ENCODE measurements at places on chromosomes 4 and X.
A peak's percentile ranks its signal among the peaks of the same experiment; 100 is the strongest.

- DNase-seq, result no peak
These were observed 558.5 kb upstream of the DIAPH2 start for GRCh38 chrX:96126182-96126581.

GRCh38 chrX:96361844-96362243 lies 322.8 kb upstream of the DIAPH2 start:
- no peak for DNase-seq

GRCh38 chrX:65811558-65812228 lies 144.2 kb downstream of the MSN start:
- DNase-seq, result no peak

DNA sequence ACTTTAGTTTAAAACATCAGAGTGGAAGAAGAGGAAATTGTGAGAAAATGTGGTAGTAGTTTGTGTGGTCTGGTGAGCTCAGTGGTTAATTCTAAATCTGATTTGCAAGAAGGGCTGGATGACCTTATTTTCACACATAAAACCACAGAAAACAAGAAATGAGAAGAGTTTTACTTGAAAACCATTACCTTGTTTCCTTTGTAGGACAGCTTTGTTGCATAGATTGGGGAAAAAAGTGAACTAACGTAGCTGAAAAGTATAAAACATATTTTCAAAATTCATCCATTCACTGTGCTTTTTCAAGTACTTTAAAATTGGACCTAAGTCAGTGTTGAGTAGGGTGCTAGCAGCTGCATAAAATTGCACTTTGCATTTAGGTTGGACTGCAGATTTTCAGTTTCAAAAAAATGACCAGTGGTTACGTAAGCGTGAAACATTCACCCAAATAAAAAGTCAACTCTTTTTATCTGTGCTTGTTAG lies 211.3 kb downstream of the ARHGAP10 start:
- DNase-seq, result no peak

DNA sequence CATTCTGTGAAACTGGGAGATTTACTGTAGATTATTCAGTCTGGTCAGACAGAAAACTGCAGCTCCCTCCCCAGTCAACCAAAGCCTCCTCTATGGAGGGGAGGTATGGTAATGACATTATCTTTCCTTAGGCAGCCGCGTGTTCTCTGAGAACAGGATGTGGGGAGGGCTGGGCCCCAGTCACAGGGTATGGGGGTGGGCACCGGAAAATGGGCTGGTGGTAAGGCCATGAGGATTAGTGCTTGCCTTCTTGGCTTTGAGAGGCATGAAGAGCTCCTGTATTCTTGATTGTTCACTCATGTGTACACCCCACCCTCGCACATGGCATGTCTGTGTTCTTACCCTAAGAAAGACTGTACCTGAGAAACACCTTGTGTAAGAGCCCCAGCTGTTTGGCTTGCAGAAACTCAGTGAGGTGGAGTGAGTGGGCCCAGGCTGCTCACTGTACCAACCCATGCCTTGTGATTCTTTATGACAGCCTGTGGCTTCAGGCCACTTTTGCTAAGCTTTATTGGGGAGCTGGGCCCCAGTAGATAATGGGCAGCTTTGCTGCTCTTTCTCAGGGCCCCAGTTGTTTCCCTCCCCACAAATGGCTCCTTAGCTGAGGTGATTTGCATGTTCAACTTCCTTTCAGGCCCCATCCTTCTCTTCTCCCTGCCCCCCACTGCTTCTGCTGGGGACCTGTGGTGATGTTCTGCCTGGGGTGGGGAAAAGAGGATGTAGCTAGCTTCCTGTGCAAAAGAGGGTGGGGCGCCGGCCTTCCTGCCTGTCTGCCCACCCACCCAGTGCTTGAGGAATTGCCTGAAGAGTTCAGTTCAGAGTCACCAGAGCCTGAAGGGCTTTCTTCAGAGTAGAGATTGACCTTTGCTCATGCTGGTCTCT lies 30.7 kb downstream of the MSN start:
- DNase-seq, result peak; percentile 8

DNA sequence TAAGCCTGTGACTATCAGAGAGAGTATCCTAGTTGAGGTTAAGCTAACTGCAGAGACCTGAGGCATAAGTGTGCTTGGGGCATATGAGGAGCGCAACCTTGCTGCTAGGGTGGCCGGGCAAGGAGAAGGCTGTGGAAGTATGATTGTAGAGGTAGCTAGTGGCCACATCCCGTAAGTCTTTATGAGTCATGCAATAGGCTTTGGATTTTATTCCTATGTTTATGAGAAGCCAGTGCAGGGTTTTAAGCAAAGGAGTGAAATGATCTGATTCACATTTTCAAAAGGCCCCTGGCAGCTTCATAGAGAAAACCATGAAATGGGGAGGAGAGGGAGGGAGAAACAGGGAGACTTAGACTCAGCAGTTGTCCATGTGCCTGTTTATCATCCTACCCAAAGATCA lies 92.1 kb upstream of the WDFY3 start:
- DNase-seq, result no peak

DNA sequence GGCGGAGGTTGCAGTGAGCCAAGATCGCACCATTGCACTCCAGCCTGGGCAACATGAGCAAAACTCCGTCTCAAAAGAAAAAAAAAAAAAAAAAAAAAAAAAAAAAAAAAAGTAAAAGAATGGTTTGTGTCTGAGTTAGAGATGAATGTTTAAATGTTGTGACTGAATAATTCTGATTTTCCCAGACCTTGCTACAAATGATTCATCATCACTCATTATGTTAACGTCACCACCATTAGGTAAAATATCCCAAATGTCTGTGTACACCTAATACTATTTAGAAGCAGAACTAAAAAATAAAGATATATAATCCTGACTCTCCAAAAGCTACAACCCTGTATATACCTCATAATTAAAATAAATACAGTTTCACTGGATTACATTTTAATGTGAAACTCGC lies 70.8 kb downstream of the HHIP start:
- DNase-seq, result no peak

- DNase-seq, result no peak
These were observed 43.2 kb downstream of the PCDH7 start for GRCh38 chr4:30763321-30763727.

DNA sequence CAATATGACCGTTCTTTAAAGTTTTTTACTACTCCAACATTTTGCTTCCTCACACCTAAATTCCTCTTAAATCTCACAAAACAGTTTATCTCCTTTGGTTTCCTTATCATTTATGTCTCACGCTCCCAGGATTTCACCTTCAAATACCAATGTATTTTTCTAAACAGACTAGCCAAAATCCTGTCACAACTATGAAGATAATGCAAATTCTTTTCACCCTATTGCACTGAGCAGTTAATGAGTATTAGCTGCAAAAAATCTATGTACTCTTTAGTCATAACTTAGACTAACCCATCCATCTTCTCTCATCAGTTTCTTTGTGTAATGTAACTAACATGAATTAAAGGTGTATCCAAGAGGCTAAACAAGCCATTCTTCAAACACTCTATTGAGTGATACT lies 151.3 kb downstream of the COMMD8 start:
- DNase-seq, result no peak

DNA sequence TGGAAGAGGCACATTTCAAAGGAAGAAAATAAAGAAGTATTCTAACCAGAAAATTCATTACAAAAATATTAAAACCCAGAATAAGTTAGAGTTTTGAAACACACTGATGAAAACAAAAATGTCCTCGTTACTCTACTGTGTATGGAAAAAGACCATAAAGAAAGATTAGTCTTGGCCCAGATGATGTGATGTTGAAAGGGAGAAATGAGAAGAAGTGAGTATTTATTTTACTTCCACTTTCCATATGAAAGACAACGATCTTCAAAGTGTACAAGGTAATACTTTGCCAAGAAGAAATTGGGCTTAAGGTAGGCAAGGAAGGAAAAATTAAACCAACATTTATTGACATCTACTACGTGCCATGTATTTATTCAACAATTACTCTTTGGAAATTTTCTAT lies 48.6 kb upstream of the EMCN start:
- no peak for DNase-seq

GRCh38 chr4:26080870-26081628 lies 167.0 kb downstream of the SMIM20 start:
- DNase-seq, result no peak

DNA sequence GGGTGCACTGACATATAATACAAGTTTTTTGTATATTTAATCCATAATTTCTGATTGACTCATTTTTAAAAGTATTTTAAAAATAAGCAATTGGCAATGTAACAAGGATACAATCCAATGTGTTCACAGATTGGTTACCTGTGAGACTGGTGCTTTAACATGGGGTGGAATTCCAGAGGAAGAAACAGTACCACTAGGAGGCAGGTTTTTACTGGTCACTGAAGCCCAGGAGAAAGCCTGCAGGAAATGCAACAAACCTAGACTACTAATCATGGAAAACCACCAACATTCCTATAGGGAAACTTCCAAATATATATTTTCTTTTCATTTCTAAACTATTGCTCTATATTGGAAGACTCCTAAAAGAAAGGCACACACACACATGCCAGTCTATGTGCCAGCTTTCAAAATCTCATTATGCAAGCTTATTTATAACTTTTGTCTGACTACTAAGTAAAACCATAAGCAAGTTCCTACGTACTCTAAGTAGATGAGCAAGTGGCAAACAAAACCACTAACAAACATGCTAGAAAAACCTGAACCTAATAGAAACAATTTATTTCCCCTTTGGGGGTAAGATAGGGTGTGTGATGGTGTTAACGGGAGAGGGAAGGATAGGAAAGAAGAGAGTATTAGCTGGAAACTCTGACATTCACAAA lies 19.2 kb downstream of the G3BP2 start:
- no peak for DNase-seq

DNA sequence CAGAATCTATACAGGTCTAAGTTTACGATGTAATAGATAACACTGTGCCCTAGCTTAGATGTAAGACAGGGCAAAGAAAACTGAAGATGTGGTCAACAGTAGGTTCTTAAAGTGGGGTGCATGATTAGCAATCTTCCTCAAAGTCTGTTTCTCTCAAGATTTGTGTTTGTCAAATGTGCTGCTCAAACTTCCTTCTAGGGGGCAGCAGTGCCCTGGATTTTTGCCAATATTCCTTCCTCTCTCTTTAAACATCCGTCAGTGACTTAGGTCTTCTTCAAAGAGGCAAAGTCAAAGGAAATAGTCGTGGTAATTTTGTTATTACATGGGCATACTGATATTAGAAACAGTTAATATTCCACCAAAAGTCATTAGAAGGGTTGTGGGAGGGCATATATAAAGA lies 4.2 kb upstream of the PDHA2 start:
- no peak for DNase-seq

GRCh38 chr4:159101988-159102621 lies 774 bp upstream of the RAPGEF2 start:
- DNase-seq, result no peak

GRCh38 chr4:14772388-14772787 lies 229.9 kb upstream of the CPEB2 start:
- DNase-seq, result no peak

DNA sequence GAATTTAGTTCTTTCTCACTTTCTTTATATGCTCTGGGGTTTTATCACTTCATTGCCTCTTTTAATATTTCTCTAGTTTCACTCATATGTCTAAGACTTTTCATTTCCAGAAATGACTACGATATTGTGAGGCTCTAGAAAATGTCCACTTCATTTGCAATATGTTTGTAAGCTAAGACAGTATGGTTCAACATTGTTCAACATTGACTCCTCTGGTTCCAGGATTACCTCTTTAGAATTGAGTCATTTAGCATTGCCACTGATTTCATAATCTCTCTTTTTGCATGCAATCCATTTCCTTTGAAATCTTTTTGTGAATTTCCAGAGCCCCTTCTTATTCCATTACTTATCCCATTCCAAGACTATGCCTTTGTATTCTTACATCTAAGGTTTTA lies 32.3 kb downstream of the BBS12 start:
- no peak for DNase-seq

GRCh38 chr4:173135241-173135847 lies 33.3 kb upstream of the GALNT7 start:
- DNase-seq, result no peak

DNA sequence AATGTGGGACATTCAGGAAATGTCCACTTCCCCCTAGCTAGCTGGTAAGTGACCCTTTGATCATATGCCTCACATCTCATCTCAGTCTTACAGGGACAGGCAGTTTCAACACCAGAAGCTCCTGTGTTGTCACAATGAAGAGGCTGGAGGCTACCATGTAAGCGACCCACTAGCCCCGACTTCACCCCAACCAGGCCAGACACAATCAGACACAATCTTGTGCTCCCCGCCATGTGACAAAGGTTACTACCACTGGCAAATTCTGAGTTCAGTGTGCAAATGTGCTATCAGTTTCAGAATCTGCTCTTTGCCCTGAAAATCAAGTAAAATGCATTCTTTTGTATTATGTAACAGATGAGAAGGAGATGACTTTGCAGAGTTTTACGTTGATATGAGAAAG lies 56.9 kb upstream of the STS start:
- DNase-seq, result no peak

DNA sequence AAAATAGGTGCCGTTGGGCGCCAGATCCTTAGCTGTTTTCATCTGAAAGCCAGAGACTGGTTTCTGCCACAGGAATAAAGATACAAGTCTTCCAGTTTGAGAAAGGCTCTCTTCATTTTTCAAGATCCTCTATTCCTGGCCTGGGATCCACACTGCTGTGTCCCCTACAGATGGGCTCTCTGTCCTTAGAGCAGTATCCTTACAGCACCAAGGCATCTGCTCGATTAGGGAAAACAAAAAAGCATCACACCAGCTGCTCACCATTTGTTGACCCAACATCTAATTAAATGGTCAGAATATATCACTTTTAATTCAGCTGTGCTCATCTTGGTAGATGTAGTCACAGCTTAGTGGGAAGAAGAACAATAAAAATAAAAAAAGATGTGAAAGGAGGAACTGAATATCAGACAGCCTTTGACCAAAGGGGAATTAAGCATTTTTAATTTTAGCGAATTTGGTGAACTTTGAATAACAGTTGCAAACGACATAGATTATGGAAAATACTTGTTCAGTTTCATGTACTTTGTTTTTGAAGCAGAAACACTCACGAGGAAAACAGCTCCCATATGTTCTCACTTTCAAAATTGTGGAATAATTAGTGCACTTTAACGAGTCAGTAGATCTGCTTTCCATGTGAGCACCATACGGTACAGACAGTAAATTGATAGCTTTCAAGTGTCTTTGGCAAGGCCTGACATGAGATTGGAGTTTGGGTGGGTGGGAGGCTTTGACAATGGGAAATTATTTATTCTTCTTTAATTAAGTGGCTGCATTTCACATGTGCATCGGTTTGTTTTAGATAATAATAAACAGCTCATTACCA lies 148.4 kb upstream of the CLNK start:
- DNase-seq, result no peak

GRCh38 chr4:1349359-1350168 lies 2.6 kb downstream of the UVSSA start:
- no peak for DNase-seq

GRCh38 chr4:165288639-165289422 lies 38.6 kb upstream of the MSMO1 start:
- DNase-seq, result no peak

GRCh38 chrX:78377186-78377585 lies 49.8 kb upstream of the CYSLTR1 start:
- no peak for DNase-seq

DNA sequence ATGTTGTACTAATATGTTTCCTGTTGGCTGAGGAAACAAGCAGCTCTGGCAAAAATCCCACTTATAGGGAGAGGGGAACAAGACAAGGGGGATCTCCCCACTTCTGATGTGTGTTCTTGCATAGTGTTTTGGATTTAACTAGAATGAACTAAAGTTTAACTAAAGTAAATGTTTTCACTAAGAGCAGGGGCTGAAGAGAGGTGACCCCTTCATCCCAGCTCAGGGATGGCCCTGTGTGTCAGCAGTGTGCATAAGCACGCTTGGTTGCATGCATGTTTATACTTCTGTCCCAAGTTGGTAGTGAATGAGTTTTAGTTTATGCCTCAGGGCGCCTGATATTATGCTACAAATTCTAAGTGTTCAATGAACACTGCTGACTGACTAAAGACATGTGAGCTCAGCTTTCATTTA lies 169.4 kb downstream of the MGST2 start:
- no peak for DNase-seq

All from hippocampal formation (tissue), 2 donors.